ENCODE measurements at places on chromosomes 6 and 20. TPM values are rescaled to one million over a fixed set of nuclear protein-coding genes. Genes with fewer than 3 reads are reported as not detected.

Gene TPBG
- 44.1 TPM for polyA plus RNA-seq

Gene MAS1
- polyA plus RNA-seq = 0.02 TPM

Gene TFAP2D
- polyA plus RNA-seq = not detected

DNA sequence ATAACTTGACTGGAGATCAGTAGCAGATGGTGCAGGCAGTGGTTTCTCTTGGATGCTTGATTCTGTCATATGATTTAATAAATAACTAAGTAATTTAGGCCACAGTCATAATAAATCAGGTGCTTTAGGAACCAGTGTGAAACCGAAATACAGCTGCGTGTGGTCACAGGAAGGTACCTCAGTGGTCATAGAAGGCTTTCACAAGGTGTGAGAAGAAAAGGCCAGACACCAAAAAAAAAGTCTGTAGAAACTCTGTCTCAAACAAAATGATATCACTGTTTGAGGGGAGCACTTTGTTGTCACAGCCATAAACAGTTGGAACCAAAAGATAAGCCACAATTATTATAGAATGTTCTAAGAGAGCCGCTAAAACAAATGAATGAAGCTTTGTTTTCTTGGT, 56.5 kb downstream of the ARMC2 start:
- H3K4me3 ChIP-seq = no peak overlapping the region
- DNase-seq = no peak
- H3K27me3 ChIP-seq = no peaks in the 10 kb centered on the region

DNA sequence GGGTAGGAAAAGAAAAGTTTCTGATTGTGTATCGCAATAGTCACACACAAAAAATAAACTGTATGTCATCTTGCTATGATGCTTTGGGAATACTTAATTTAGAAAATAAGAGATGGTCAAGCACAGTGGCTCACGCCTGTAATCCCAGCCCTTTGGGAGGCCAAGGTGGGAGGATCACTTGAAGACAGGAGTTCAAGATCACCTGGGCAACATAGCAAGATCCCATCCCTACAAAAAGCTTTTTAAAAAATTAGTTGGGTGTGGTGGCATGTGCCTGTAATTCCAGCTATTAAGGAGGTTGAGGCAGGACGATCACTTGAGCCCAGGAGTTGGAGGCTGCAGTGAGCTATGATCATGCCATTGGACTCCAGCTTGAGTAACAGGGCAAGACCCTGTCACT, 27.6 kb downstream of the MAP7 start:
- H3K4me3 ChIP-seq = no peak overlapping the region
- peaks cover 18% of the 10 kb centered on the region for H3K4me1 ChIP-seq
- H3K27me3 ChIP-seq = no peaks in the 10 kb centered on the region
- H3K36me3 ChIP-seq = no peaks in the 10 kb centered on the region
- H3K27ac ChIP-seq = no peak overlapping the region

Gene TINAG
- polyA plus RNA-seq = not detected

DNA sequence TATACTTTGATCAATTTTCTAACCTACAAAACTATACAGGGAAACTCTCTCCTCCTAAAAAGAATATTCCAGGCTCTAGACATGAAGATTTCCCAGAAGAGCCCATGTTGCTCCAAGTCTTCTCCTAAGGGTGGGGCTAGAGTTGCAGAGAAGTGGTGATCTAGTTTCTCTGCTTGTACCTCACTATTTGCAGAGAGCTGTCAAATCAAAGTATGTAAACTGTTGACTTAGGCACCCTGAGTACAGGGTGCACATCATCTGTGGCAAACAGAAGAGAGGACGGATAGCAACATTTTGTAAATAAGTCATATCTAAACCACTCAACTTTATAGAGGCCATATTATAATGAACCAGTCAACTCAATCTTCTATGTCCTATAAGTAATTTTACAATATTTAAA, 250.1 kb downstream of the KHDRBS2 start:
- peaks cover 11% of the 10 kb centered on the region for H3K4me1 ChIP-seq
- H3K4me3 ChIP-seq = no peak overlapping the region
- no peaks in the 10 kb centered on the region for H3K27me3 ChIP-seq
- no peak overlapping the region for H3K27ac ChIP-seq

DNA sequence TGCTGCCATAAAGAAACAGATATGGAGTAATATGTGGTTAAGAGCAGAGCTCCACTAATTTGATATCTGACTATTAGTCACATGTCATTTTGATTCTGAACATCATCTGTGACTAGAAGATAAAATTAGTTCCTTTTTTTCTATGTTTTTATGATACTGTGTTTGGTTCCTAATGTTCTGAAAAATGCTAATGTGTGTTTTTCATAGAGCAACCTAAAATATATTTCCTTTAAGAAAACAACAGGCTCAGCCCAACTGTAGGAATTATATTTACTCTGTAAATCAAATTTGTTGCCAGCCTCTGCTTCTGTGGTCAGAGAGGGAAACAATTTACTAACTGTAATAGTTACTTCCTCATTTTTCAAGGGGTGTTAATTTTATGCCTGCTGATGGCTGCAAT, 33.3 kb upstream of the TXLNB start:
- DNase-seq = no peak
- H3K36me3 ChIP-seq = no peaks in the 10 kb centered on the region
- H3K4me1 ChIP-seq = no peaks in the 10 kb centered on the region
- no peak overlapping the region for H3K4me3 ChIP-seq
- H3K27ac ChIP-seq = no peak overlapping the region
- no peaks in the 10 kb centered on the region for H3K27me3 ChIP-seq

- H3K27ac ChIP-seq = no peak overlapping the region
- no peak overlapping the region for H3K4me3 ChIP-seq
- H3K27me3 ChIP-seq = no peaks in the 10 kb centered on the region
- H3K36me3 ChIP-seq = no peaks in the 10 kb centered on the region
- no peak for DNase-seq
These were observed 303.1 kb downstream of the HAO1 start for GRCh38 chr20:7637184-7637583.

- H3K27me3 ChIP-seq = no peaks in the 10 kb centered on the region
- DNase-seq = no peak
These were observed 14.1 kb downstream of the MCHR2 start for GRCh38 chr6:99979953-99980352.

GRCh38 chr6:5996714-5997419, 9.9 kb downstream of the NRN1 start:
- no peak overlapping the region for H3K27ac ChIP-seq
- H3K4me3 ChIP-seq = peak overlapping the region; percentile 59
- peaks cover 19% of the 10 kb centered on the region for H3K4me1 ChIP-seq
- H3K27me3 ChIP-seq = peaks cover 99% of the 10 kb centered on the region

DNA sequence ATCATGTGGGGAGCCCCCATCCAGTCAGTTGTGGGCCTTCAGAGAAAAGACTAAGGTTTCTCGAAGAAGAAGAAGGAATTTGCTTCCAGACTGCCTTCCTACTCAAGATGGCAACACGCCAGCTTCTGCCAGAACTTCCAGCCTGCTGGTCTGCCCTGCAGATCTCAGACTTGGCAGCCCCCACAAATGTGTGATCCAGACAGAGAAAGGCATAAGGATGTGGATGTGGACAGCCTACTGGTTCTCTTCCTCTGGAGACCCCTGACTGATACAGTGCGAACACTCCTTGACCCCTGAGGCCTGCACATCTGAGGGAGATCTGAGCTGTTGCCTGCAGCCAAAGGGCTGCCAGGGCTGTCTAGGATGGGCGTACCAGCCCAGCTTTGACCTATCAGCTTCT, 8.6 kb downstream of the GABRR1 start:
- H3K4me1 ChIP-seq = peaks cover 16% of the 10 kb centered on the region
- DNase-seq = no peak
- no peaks in the 10 kb centered on the region for H3K27me3 ChIP-seq
- no peak overlapping the region for H3K4me3 ChIP-seq
- no peak overlapping the region for H3K27ac ChIP-seq

DNA sequence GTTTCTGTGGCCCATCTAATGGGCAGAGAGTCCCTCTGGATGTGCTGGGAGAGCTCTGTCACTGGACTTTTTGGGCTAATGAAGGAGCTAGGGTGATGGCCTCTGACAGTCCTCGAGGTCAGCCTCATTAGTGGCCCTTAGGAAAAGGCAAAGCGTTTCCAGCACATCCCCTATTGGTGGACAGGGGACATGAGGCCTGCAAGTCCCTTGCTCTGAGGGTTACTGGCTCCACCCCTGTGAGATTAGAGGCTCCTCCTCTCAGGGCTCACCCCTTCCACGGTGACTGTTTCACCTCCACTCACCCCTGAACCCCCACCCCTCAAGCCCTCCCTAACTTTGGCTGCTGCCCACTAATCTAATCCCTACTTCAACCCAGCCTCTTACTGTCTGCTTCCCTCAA, 12.8 kb upstream of the FANCE start:
- H3K27me3 ChIP-seq = no peaks in the 10 kb centered on the region
- DNase-seq = no peak
- no peak overlapping the region for H3K27ac ChIP-seq
- H3K4me3 ChIP-seq = no peak overlapping the region
- no peaks in the 10 kb centered on the region for H3K4me1 ChIP-seq

Gene PAX1
- not detected for polyA plus RNA-seq

DNA sequence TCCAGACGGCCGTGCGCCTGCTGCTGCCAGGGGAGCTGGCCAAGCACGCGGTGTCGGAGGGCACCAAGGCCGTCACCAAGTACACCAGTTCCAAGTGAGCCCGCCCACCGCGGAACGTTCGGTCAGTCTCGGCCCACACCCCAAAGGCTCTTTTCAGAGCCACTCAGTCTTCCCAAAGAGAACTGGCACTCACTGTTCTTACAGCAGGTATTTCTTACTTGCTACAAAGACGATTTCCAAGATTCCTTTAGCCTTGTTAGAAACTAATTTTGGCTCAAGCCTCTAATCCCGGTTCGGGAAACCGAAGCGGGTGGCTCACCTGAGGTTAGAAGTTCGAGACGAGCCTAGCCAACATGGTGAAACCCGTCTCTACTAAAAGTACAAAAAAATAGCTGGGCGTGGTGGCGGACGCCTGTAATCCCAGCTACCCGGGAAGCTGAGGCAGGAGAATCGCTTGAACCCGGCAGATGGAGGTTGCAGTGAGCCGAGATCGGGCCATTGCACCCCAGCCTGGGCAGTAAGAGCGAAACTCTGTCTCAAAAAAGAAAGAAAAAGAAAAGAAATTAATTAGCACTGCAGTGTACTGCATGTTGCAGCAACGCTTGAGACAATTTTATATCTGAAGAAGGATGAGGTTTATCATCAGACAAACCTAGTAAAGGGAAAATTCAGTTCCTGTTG, 73.1 kb downstream of the OR2B2 start:
- H3K4me3 ChIP-seq = peak overlapping the region; percentile 87
- H3K36me3 ChIP-seq = no peaks in the 10 kb centered on the region
- no peaks in the 10 kb centered on the region for H3K27me3 ChIP-seq
- no peak for DNase-seq
- H3K27ac ChIP-seq = peak overlapping the region; percentile 98

Gene TFAP2A
- polyA plus RNA-seq = 0.24 TPM

DNA sequence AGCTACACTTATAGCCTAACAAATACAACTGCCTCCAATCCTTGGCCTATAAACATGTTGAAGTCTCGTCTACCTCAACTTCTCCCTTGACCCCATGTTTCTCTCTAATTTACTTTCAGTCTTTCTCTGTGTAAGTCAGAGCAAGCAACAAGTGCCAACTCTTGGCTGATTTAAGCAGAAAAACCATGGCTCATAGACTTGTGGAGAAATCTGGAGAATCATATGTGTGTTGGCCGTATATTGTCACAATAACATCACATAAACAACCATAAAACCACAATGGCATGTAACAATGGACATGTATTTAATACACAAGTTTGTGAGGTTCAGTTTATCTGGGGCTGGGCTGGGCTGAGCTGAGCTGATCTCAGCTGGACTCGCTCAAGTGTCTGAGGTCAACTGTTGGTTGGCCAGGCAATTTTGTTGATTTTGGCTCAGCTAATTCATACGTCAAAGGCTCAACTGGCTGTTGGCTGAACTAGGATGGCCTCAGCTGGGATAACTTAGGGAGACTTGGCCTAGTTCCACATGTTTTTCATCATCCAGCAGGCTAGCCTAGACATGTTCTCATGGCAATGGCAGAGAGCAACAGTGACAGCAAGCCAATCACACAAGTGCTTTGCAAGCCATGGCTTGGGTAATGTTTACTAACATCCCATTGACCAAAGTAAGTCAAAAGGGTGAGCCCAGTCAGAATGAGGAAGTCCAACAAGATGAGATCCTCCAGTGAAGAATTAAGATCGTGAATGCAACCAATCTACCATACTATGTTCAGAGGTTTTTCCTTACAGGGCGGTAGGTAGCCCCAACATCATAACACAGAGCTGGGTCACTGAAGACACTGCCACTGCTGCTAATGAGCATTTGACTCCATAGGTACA, 12.9 kb upstream of the TBC1D22B start:
- H3K4me1 ChIP-seq = no peaks in the 10 kb centered on the region
- H3K4me3 ChIP-seq = no peak overlapping the region
- no peak for DNase-seq

DNA sequence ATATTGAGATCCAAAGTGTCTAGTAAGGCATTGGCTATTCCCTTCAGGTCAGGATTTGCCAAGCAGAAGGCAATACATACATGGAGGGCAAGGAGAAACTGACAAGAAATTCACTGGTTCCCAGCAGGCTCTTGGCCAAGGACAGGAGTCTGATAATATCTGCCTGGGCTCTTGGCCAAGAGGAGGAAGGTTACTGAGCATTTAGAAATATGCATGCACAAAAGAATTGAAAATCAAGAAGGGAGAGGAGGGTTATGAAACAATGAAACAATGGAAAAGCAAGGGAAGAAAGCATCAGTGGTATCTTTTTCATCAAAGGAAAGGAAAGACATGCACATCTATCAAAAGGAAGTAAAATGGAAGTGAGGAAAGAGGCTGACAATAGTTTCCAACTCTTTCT, 42.4 kb downstream of the ARHGAP18 start:
- H3K27me3 ChIP-seq = no peaks in the 10 kb centered on the region
- DNase-seq = no peak
- no peaks in the 10 kb centered on the region for H3K36me3 ChIP-seq
- no peak overlapping the region for H3K27ac ChIP-seq

Gene TTBK1
- polyA plus RNA-seq = 0.53 TPM

Gene NT5E
- polyA plus RNA-seq = 0.74 TPM

DNA sequence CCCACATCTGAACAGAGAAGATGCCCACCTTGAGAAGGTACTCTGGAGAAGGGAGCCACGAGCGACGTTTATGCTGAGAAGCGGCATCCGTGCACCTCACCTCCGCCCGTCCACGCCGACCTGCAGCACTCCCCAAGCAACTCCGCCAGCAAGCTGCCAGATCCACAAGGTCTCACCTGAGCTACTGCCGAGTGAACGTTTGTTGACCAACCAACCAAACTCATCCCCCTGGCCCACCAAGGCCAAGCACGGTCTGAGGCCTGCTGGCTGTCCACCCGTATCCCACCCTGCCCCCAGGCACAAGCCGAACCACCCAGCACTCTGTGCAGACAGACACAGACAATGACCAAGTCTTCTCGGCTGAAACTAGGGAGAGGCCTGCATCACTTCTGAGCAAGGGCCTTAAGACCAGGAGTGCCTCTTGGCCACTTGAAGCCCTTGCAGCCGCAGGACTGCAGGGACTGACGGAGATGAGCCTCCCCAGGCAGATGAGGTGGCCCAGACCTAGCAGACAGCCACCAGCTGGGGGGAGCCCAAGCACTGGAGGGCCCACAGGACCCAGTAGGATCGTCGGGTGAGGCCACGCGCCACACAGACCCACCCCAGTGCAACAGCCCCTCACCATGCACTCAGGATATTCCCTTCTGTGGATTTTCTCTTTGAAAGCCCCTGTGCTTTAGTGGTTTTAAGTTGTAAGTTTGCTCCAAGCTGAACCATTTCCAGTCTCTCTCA, 12.1 kb downstream of the TAF4 start:
- no peak overlapping the region for H3K27ac ChIP-seq
- H3K4me3 ChIP-seq = no peak overlapping the region
- DNase-seq = no peak

Gene NHLRC1
- 0.57 TPM for polyA plus RNA-seq

GRCh38 chr6:142761756-142762155, 183.2 kb downstream of the HIVEP2 start:
- DNase-seq = no peak
- H3K4me3 ChIP-seq = no peak overlapping the region
- no peaks in the 10 kb centered on the region for H3K4me1 ChIP-seq
- no peak overlapping the region for H3K27ac ChIP-seq
- no peaks in the 10 kb centered on the region for H3K27me3 ChIP-seq

Gene BHLHE23
- not detected for polyA plus RNA-seq
